ENCODE measurements at places on chromosomes 7 and 10.

DNA sequence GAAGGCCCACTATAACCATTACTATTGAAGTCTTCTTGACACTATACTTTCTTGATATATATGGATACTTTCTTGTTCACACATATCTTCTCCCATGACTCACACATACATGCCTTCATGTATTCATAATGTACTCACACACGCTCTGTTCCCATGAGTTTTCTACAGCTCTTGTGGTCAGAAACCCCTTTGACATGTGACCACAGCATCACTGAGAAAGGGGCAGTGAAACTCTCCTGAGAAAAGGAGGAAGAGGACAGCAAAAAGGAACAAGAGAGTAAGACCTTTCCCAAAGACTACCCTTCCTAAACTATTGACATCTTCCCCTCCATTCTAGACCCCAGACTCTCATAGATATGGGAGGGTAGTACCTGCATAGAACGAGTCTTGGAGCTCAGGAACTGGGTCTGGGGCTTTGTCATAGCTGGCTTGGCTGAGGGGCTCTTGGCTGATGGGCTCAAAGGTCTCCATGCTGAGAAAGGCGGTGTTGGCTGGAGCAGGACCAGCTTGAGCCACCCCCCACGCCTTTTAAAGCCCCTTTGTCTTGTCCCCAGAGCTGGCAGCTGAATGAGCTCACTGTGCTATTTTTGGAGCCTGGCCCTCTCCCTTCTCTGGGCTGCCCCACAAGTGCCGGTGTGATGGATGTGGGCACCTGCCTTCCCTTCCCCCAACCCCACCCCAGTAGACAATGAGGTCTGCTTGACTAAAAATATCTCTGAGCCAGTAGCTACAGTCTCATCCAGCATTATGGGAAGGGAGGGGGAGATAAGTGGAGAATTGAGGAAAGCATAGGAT lies 5.1 kb downstream of the SYNPO2L start:
- DNase-seq: no peak

- DNase-seq: no peak
Measured at GRCh38 chr10:30184397-30185033, 125.1 kb upstream of the JCAD start.

GRCh38 chr7:77157446-77157845 lies 35.0 kb downstream of the CCDC146 start:
- no peak for DNase-seq

- no peak for DNase-seq
Measured at GRCh38 chr10:126734015-126734414, 63.5 kb upstream of the C10orf90 start.

DNA sequence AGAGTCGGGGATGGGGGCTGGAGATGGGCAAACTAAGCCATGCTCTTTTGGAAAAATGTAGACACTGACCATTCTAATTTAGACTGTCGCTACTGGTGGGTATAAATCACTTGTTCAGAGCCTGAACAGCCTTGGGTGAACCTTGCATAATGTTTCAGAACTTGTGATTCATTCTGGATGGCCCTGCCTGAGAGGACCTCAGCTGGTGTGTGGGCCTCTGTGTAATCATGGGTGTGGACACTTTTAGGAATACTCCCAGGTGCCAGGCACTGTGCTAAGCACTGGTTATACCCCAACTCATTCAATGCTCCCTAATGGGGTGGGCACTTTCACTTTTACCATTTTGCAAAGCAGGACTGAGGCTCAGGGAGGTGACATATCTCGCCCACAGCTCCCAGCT lies 26.8 kb upstream of the TM9SF3 start:
- no peak for DNase-seq

DNA sequence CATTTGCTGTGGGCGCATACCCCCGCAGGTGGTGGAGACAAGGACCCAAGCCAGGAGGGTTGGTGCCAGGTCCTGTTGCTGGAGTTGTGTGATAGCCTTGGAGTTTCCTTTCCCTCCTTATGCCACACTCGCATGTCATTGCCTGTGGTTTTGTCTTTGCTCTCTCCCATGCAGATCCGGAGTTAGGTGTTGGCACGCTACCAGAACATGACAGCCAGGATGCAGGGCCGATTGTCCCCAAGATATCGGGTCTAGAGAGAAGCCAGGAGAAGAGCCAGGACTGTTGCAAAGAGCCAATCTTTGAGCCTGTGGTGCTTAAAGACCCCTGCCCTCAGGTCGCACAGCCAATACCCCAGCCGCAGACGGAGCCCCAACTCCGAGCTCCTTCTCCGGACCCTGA lies 369.2 kb upstream of the GALNT17 start:
- DNase-seq: no peak
